Smooth muscle cell of bladder (primary cell): ENCODE measurements at places on chromosomes 7 and 10. TPM values are rescaled to one million over a fixed set of nuclear protein-coding genes. Genes with fewer than 3 reads are reported as not detected.

The OR2A12 gene
- not detected in 2 replicates for total RNA-seq

The TRIM50 gene
- not detected in 2 replicates for total RNA-seq

The AQP1 gene
- 1.00 and 1.5 TPM in 2 replicates for total RNA-seq

The MYO3A gene
- total RNA-seq = not detected in 2 replicates

The MAT1A gene
- total RNA-seq = not detected in 2 replicates

The CELF2 gene
- 4.0 and 6.5 TPM in 2 replicates for total RNA-seq

The CFAP69 gene
- total RNA-seq = 7.7 and 10.4 TPM in 2 replicates

The TEX36 gene
- not detected in 2 replicates for total RNA-seq

The SAMD9 gene
- 7.4 and 10.2 TPM in 2 replicates for total RNA-seq

The AZGP1 gene
- total RNA-seq = 0.09 TPM in 1 of 2 replicates, not detected in the other

The THNSL1 gene
- total RNA-seq = 2.3 and 3.8 TPM in 2 replicates

The COL13A1 gene
- 11.7 and 20.3 TPM in 2 replicates for total RNA-seq

The NACAD gene
- total RNA-seq = 0.71 and 0.83 TPM in 2 replicates

The NPSR1 gene
- total RNA-seq = not detected in 2 replicates

The EPHA1 gene
- total RNA-seq = 0.09 and 0.14 TPM in 2 replicates

The MYL10 gene
- total RNA-seq = not detected in 2 replicates

The FFAR4 gene
- not detected in 2 replicates for total RNA-seq

The MNX1 gene
- total RNA-seq = not detected in 2 replicates

The CPA2 gene
- not detected in 2 replicates for total RNA-seq

The GNAT3 gene
- not detected in 2 replicates for total RNA-seq

The PAX4 gene
- total RNA-seq = not detected in 2 replicates

The TCAF2 gene
- total RNA-seq = 2.4 and 2.6 TPM in 2 replicates

The TMEM196 gene
- total RNA-seq = not detected in 2 replicates

The SORBS1 gene
- total RNA-seq = 0.57 and 1.5 TPM in 2 replicates

The FANK1 gene
- total RNA-seq = 10.0 and 11.5 TPM in 2 replicates

The IRF5 gene
- total RNA-seq = not detected in 2 replicates

The ENTPD1 gene
- 0.74 and 4.0 TPM in 2 replicates for total RNA-seq

The PRTFDC1 gene
- total RNA-seq = 19.4 and 23.3 TPM in 2 replicates

The LRRC27 gene
- 14.6 and 17.2 TPM in 2 replicates for total RNA-seq

The PNLIP gene
- total RNA-seq = not detected in 2 replicates

The ANKRD16 gene
- 8.7 and 10.8 TPM in 2 replicates for total RNA-seq

The PRKG1 gene
- total RNA-seq = 29.3 and 32.7 TPM in 2 replicates

The OPN1SW gene
- not detected in 2 replicates for total RNA-seq

The PDE6C gene
- not detected in 2 replicates for total RNA-seq

The UNCX gene
- not detected in 2 replicates for total RNA-seq

The C1QL3 gene
- under 0.01 TPM in 2 replicates for total RNA-seq

The KLF14 gene
- total RNA-seq = 0.09 TPM in 1 of 2 replicates, not detected in the other

The PTPRE gene
- 1.2 and 1.6 TPM in 2 replicates for total RNA-seq

The GIMAP8 gene
- total RNA-seq = 0.09 TPM in 1 of 2 replicates, not detected in the other

The PSTK gene
- 4.3 and 4.7 TPM in 2 replicates for total RNA-seq

The CNTNAP2 gene
- total RNA-seq = 0.09 TPM in 1 of 2 replicates, not detected in the other

The MRLN gene
- not detected in 2 replicates for total RNA-seq
